ENCODE measurements at places on chromosomes 5 and 9.

- DNase-seq = no peak
These were observed 11.1 kb upstream of the GARNL3 start for GRCh38 chr9:127253446-127253845.

DNA sequence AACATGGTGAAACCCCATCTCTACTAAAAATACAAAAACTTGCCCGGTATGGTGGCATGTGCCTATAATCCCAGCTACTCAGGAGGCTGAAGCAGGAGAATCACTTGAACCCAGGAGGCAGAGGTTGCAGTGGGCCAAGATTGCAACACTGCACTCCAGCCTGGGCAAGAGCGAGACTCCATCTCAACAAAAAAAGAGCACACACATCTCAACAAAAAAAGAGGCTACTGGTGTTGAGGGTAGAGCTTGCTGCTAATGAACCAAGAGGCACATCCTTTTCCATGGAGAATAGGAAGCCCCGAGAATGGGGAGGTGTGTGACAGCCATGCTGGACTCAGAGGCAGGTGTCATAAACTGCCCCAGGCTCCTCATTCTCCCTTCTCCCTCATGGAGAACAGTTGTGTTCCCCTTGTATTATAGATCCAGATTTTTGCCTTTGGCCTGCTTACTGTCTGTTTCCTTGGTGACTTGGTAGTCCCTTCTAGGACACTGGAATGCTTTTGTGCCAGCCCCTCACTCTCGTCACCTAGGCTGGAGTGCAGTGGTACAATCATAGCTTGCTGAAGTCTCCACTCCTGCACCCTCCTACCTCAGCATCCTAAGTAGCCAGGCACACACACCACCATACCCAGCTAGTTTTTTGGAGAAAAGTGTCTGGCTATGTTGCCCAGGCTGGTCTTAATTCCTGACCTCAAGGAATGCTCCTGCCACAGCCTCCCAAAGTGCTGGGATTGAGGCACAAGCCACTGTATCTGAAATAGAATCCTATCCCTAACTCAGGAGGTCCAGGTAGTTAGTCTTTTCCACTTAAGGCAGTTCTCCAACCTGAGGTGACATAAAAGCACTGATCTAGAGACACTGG, 5.1 kb downstream of the RPL12 start:
- DNase-seq = no peak

GRCh38 chr9:68714416-68715180, 9.6 kb downstream of the PIP5K1B start:
- DNase-seq = no peak

GRCh38 chr5:170289764-170290163, 7.8 kb downstream of the LCP2 start:
- DNase-seq = no peak

- DNase-seq = no peak
These were observed 34.9 kb downstream of the PCDH1 start for GRCh38 chr5:141843156-141843927.

DNA sequence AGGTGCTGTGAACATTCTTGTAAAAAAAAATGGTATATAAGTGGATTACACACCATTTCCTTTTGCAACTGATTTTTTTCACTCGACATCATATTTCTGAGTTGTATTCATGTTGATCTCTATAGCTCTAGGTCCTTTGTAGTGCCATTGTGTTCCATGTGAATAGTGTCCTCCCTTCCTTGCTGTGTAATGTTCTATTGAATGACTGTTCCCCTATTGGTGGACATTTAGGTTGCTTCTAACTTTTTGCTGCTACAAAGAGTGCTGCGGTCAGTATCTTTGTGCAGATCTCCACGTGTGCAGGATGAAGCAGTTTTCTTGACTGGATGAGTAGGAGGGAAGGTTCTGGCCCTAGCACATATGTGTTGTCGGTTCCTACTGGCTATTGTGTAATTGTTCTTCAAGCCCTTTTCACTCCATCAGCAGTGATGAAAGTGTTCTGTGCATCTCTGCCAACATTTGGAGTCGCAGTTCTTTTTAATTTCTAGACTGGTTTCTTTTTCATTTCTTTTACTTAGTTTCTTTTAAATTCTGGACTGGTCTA, 20.2 kb downstream of the DAB2IP start:
- DNase-seq = no peak

DNA sequence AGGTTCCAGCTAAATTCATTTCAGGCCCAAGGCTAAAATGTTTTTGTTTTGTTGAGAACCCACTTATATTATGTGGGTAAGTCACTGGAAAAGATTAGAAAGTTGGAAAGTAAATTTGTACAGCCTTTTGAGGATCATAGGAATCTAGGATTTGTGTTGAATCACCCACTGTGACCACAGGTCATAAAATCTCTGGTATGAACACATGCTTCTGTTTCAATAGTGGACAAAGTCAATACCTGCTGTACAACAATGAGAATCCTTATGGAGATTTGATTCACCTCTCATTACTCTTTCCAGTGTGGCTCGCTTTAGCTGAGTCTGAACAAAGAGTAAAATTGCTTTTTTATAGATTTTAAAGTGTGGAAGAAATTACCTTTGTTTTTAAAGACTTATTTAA, 369.5 kb downstream of the TMEM167A start:
- no peak for DNase-seq

DNA sequence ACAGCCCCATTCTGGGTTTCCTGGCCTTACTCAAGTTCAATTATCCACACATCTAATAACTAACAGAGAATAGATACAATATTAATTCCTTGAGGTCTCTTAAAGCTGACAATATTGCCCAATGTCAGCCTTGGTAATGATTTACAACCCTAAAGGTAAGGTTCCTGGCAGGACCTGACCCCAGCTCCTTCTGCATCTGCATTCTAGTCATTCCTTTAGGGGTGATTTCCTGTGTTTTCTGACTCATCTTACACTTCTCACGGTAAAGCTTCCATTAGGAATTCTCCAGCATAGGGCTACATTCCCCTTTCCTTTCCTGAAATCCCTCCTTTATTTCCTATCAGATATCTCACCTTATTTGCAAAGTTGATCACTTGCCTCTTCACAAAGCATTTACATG, 9.3 kb downstream of the HAVCR1 start:
- no peak for DNase-seq

- no peak for DNase-seq
These were observed 225.0 kb downstream of the FANCC start for GRCh38 chr9:95092262-95093072.

DNA sequence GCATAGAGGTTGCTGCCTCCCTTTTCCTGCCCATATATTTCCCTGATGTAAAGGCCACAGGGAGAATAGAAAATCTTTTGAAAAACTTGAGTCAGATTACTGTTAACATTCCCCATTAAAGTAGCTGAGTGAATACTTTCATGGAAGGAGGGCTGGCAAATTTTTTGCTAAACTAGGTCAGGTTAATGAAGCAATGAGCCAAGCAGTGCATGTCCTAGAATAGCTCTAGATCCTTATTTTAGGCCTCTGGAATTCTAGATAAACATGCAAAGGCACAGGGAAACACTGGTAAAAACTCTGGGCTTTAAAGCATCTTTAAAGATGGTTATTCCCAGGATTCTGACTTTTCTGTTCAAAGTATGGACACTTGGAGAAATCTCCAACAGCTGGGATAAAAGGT, 27.9 kb downstream of the TTC1 start:
- no peak for DNase-seq

DNA sequence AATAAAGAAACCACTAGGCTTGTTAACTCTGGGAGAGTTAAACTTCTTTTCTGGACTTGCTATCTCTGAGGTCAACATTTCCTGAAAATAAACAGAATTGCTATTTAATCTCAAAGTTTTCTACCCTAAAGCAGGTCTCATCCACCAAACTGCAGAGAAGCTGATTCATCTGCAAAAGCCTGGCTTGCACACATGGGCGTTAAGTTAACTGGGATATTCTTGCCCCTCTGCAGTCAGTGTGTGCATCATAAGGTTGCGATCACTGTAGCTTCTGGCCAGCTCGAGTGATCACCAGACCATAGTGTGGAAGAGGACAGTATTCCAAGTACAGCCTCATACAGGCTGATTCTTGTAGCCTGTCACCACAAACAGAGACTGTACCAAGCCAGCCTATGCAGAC, 99.2 kb downstream of the SPOCK1 start:
- DNase-seq = no peak

DNA sequence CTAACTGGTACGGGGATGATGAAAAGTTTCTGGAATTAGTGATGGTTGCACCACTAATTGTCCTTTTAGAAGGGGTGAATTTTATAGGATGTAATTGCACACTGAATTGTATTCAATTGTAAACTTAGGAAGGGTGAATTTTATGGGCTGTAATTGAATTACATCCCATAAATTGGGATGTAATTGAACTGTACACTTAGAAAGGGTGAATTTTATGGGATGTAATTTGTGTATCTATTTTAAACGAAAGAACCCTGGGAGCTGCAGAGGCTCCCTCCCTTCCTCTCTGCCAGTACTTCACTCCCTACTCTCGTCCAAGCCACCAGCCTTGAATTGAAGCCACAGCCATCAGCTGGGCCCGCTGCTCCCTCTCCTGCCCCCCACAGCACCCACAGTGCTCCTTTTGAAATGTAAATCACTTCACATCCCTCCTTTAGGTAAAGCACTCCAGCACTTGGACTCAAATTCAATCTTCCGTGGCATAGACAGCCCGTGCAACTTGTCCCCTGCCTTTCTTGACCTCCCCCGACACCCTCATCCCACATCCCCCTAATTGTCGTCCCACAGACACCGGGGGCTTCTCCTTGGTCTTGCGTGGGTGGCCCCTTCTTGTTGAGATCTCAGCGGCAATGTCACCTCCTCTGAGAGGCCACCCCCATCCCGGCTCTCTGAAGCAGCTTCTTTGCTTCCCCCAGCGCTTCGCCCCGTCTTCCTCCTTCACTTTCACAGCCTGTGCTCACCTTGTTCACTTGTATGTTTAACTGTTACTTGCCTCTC, 84.2 kb upstream of the HRH2 start:
- no peak for DNase-seq

- no peak for DNase-seq
These were observed 38.7 kb downstream of the TTC39B start for GRCh38 chr9:15268317-15268716.

Data from activated naive CD8-positive, alpha-beta T cell treated with anti-CD3 and anti-CD28 coated beads, Interleukin-2, amount 10 ng/mL, durations not matched to agents 7 days and 5 days (primary cell).